Dermis blood vessel endothelial cell (primary cell): ENCODE measurements at places on chromosomes 3 and 15. TPM values are rescaled to one million over a fixed set of nuclear protein-coding genes. Genes with fewer than 3 reads are reported as not detected.

HRG gene
- total RNA-seq, result not detected in 2 replicates

CCR8 gene
- total RNA-seq, result not detected in 2 replicates

SPATA12 gene
- total RNA-seq, result 0.17 and 0.33 TPM in 2 replicates

SLC28A2 gene
- total RNA-seq, result not detected in 2 replicates

PFKFB4 gene
- 2.0 and 2.2 TPM in 2 replicates for total RNA-seq

SLC35A5 gene
- 33.7 and 56.4 TPM in 2 replicates for total RNA-seq

POLQ gene
- total RNA-seq, result 3.9 and 8.1 TPM in 2 replicates

TTC21A gene
- total RNA-seq, result 1.5 and 1.9 TPM in 2 replicates

SCN11A gene
- under 0.01 TPM in 1 of 2 replicates, not detected in the other for total RNA-seq

PLA2G4F gene
- total RNA-seq, result not detected in 2 replicates

SLC12A1 gene
- total RNA-seq, result under 0.01 TPM in 2 replicates

MCTP2 gene
- 9.0 and 11.9 TPM in 2 replicates for total RNA-seq

SKIL gene
- total RNA-seq, result 79.1 and 84.1 TPM in 2 replicates

ADAMTSL3 gene
- 6.0 and 15.1 TPM in 2 replicates for total RNA-seq

CFAP91 gene
- total RNA-seq, result 0.14 and 0.34 TPM in 2 replicates

RARRES1 gene
- total RNA-seq, result 1.3 and 6.0 TPM in 2 replicates

NEK10 gene
- 2.0 and 2.6 TPM in 2 replicates for total RNA-seq

RLBP1 gene
- total RNA-seq, result not detected in 2 replicates

SPINK8 gene
- total RNA-seq, result not detected in 2 replicates

PML gene
- 95.5 and 176 TPM in 2 replicates for total RNA-seq

TMIE gene
- total RNA-seq, result 0.17 TPM in 1 of 2 replicates, not detected in the other

TNFAIP8L3 gene
- total RNA-seq, result 49.9 and 79.0 TPM in 2 replicates

NR1I2 gene
- under 0.01 TPM in 1 of 2 replicates, not detected in the other for total RNA-seq

KIF15 gene
- 7.5 and 21.2 TPM in 2 replicates for total RNA-seq

NUP210 gene
- 2.6 and 9.0 TPM in 2 replicates for total RNA-seq

FAM107A gene
- total RNA-seq, result 2.9 and 9.3 TPM in 2 replicates

PPM1M gene
- 20.6 and 25.0 TPM in 2 replicates for total RNA-seq

CLRN1 gene
- total RNA-seq, result not detected in 2 replicates

HACD3 gene
- total RNA-seq, result 93.1 and 105 TPM in 2 replicates

HRH1 gene
- total RNA-seq, result 6.1 TPM in 2 replicates

LRRIQ4 gene
- total RNA-seq, result not detected in 2 replicates

IL17RC gene
- total RNA-seq, result 20.4 and 25.4 TPM in 2 replicates

SLC22A13 gene
- total RNA-seq, result 0.17 and 0.19 TPM in 2 replicates

RAMAC gene
- total RNA-seq, result 19.4 and 26.2 TPM in 2 replicates

SLC6A1 gene
- total RNA-seq, result under 0.01 TPM in 1 of 2 replicates, not detected in the other

RGMA gene
- 0.34 and 0.47 TPM in 2 replicates for total RNA-seq

CLK3 gene
- 68.3 and 81.5 TPM in 2 replicates for total RNA-seq

PLA2G4E gene
- total RNA-seq, result not detected in 2 replicates
